ENCODE measurements at places on chromosomes 12 and 14.

DNA sequence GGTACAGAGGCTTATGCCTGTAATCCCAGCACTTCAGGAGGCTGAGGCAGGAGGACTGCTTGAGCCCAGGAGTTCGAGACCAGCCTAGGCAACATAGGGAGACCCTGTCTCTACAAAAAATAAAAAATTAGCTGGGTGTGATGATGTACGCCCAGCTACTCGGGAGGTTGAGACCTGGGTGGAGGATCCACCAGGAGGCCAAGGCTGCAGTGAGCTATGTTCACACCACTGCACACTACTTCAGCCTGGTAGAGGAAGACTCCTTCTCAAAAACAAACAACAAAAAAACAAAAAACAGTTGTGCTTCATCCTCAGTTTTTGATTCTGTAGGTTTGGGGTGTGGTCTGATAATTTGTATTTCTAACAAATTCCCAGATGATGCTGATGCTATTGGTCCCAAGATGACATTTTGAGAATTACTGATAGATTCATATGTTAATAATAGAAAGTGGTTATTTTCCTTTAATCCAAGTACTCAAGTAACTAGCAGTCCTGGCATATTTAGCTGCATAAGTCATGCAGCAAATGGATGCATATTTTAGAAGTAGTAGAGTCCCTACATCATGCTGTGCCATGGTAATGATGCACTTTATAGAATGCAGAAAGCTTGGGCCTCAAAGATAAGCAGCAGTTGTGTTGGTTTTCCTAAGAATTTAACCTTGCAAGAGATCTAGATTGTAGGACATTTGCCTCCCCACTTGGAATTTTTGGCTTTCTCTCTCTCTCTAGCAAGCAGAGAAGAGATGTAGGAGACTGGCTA is 76.1 kb upstream of the PAWR start:
- DNase-seq: no peak

GRCh38 chr12:104453133-104453532 is 3.6 kb upstream of the CHST11 start:
- no peak for DNase-seq

GRCh38 chr12:39723831-39724230 is 104.2 kb upstream of the ABCD2 start:
- no peak for DNase-seq

- no peak for DNase-seq
Measured at GRCh38 chr14:38083039-38083438, 124.7 kb upstream of the SSTR1 start.

All from GM13977 (cell line).